ENCODE measurements at places on chromosomes 16 and 17. TPM values are rescaled to one million over a fixed set of nuclear protein-coding genes. Genes with fewer than 3 reads are reported as not detected.

Gene HCRT
- total RNA-seq: not detected

Gene ATXN7L3
- total RNA-seq: 26.8 TPM

Gene WNT9B
- not detected for total RNA-seq

Gene ALOX12
- total RNA-seq: not detected

Gene ADGRG1
- 145 TPM for total RNA-seq

Gene ENGASE
- total RNA-seq: 12.0 TPM

Gene PRSS36
- total RNA-seq: 0.69 TPM
